ENCODE measurements at places on chromosomes 11 and 22.

DNA sequence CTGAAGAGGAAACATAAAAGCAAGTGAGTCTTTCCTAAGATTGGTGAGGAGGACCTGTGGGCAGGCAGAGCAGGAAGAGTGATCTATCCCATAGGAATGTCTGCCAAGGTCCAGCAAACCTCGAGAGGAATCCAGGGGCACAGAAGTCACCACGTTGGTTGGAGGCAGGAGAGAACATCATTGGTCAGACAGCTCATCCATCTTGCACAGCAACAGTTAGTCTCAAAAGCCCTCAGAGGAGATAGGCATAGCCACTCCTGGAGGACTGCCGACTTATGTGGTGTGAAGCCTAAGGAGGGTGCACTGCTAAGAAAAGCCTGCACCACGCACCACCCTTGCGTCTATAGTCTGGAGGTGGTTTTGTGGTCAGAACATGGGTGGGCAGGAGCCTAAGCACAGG lies 109.1 kb downstream of the RASSF10 start:
- no peak for DNase-seq

GRCh38 chr11:15828215-15828853 lies 528.0 kb downstream of the SOX6 start:
- no peak for DNase-seq

DNA sequence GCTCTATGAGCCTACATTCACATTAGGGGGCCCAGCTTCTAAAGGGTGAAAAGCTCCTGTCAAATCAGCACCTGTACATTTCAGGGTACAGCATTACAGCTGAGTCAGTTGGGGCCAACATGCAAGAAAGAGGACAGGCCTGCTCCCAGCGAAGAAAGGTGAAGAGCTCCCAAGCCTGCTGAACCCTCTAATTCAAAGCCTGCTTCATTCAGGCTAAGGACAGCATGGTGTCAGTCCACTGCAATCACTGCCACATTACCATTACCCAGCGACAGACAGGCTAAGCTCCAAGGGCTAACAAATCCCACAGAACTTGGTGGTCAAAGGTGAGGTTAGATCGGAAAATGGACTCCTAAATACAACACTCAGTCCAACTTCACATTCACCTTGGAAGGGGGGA lies 65.4 kb upstream of the CHRM4 start:
- no peak for DNase-seq

GRCh38 chr11:116059919-116060318 lies 555.7 kb upstream of the CADM1 start:
- no peak for DNase-seq

- DNase-seq = no peak
These were observed 91.7 kb downstream of the KCNQ1 start for GRCh38 chr11:2536440-2536989.

DNA sequence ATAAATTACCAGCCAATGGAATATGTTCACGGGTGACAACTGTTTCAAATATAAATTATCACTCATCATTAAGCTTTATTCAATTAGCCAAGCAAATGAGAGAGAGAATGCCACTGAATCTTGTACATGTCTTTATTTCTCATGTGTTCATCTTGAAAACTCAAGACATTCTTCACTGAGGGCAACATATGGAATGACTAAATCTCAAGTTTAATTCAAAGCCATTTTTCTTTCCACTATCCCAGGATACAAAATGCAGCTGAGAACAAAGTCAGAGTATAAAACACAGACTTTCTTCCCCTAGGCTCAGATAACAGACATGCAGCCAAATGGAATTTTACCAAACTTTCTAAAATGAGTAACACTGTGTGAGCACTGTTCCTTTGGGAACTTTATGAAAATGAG lies 12.1 kb upstream of the BBOX1 start:
- DNase-seq = no peak

GRCh38 chr11:62846177-62846576 lies 6.8 kb upstream of the WDR74 start:
- no peak for DNase-seq

DNA sequence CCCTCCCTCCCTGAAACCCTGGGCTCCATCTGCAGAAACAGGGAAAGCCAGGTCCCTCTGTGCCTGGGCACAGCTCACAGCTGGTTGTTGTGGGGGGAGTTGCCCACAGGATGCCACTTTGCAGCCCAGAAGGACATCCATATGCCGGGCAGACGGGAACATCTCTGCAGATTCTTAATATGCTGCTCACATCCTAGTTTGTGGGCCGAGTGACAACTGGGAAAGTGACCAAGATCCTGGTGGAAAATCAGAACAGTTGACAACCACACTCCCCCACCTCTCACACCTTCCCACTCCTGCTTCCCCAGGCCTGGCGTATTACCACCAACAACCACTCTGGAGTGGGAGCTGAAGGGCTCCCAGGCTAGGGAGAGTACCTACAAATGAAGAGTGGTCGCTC lies 7.3 kb upstream of the SCGB1A1 start:
- DNase-seq = no peak

GRCh38 chr11:10742460-10743208 lies 8.4 kb upstream of the CTR9 start:
- no peak for DNase-seq

- no peak for DNase-seq
These were observed 548.7 kb upstream of the CADM1 start for GRCh38 chr11:116052603-116053547.

DNA sequence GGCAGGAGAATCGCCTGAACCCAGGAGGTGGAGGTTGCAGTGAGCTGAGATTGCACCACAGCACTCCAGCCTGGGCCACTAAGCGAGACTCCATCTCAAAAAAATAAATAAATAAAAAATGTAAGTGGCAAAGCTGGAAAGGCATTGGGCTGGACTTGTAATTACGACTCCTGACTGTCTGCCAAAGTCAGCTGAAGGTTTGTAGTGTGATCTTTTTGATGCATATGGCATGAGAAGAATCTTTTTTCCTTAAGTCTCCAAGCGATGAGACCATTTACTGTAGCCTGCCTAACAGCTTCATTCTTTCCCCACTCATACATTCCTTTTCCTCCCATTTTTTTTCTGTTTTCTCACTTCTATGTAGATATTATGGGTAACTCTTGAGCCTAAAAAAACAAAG lies 24.8 kb downstream of the CTNND1 start:
- DNase-seq = no peak

DNA sequence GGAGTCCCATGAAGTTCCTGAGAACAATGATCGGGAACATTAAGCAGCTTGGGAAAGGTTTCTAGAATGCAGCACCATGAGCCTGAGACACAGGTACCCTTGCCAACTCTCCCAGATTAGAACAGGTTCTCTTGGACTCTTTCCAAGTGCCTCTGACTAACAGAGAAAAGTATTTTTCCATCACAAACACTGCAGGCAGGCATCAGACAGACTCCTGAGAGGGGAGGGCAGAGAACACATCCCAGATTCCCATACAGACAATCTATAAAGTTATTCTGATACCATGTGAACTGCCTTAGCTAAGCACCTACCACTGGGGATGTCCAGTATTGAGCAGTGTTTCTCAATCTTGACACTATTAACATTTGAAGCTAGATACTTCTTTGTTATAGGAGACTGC lies 27.3 kb downstream of the SERGEF start:
- no peak for DNase-seq

- DNase-seq = no peak
These were observed 6.9 kb downstream of the BCR start for GRCh38 chr22:23187211-23187610.

- no peak for DNase-seq
These were observed 404.6 kb downstream of the TBC1D22A start for GRCh38 chr22:47167056-47167455.

GRCh38 chr11:42812361-42812760 lies 499.4 kb upstream of the API5 start:
- no peak for DNase-seq

- DNase-seq = no peak
These were observed 5.6 kb downstream of the DDX10 start for GRCh38 chr11:108670451-108670850.

- DNase-seq = no peak
These were observed 34.1 kb downstream of the GRK3 start for GRCh38 chr22:25598609-25599008.

GRCh38 chr11:3164552-3165151 lies 458 bp downstream of the OSBPL5 start:
- DNase-seq = no peak

DNA sequence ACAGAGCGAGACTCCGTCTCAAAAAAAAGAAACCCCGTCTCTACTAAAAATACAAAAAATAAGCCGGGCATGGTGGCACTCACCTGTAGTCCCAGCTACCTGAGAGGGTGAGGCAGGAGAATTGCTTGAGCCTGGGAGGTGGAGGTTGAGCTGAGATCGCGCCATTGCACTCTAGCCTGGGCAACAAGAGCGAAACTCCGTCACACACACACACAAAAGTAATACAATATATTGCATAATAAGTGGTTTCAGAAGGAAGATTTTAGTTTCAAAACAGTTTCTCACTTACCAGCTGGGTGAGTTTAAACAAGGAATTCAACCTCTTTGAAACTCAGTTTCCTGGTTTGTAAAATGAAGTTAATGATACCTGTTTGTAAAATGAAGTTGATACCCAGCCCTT lies 32.7 kb upstream of the HTR3A start:
- no peak for DNase-seq

- no peak for DNase-seq
These were observed 3.3 kb upstream of the BCL9L start for GRCh38 chr11:118928870-118929500.

- DNase-seq = no peak
These were observed 64.8 kb downstream of the MIAT start for GRCh38 chr22:26722159-26722558.

- DNase-seq = no peak
These were observed 54.1 kb downstream of the GRIK4 start for GRCh38 chr11:120565466-120566155.

- DNase-seq = no peak
These were observed 37.6 kb upstream of the PARVG start for GRCh38 chr22:44143105-44143474.

GRCh38 chr11:35308157-35308556 lies 111.2 kb downstream of the SLC1A2 start:
- no peak for DNase-seq

DNA sequence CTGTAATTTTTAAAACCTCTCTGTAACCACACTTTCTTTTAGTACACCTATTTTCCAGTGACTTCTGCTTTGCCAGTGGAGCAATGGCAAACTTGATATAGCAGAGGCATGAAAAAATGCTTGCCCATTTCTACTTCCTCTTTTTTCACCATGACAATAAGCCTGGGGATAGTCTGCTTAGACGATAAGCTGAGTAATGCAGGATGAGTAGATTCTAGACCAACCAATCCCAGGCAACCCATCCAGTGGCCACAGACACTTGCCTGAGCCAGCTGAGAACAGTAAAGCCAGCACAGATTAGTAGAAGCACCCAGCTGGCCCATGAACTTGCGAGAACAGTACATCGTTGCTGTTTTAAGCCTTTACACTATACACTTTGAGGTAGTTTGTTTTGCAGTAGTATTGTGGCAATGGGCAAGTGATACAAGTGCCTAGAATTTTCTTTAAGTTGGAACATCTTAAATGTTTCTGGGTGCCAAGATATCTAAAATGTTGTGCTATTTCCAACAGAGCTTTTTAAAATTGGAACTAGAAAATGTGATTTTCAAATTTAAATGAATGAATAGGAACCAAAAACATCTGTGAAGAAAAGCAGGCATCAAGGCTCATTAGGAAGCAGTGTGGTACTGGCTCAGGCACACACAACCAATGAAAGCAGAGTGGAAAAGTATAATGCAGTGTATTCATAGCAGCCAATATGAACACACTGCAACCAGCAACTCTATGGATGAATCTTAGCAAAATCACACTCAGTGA lies 37.7 kb downstream of the DDI1 start:
- no peak for DNase-seq

- no peak for DNase-seq
These were observed 18.0 kb downstream of the TBC1D22A start for GRCh38 chr22:46780453-46780852.

DNA sequence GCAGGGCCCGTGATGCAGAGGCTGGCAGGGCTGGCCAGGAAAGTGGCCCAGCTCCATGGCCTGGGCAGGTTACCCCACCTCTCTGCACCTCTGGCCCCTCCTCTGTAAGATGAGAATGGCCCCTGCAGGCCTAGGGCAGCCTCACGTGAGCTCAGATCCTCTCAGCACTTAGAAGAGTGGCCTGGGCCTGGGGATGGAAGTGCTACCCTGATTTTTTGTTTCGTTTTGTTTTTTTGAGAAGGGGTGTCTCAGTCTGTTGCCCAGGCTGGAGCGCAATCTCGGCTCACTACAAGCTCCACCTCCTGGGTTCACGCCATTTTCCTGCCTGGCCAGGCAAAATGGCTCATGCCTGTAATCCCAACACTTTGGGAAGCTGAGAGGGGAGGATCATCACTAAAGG lies 982 bp downstream of the APOBEC3H start:
- no peak for DNase-seq

GRCh38 chr11:122398167-122398566 lies 257.4 kb upstream of the UBASH3B start:
- DNase-seq = no peak

DNA sequence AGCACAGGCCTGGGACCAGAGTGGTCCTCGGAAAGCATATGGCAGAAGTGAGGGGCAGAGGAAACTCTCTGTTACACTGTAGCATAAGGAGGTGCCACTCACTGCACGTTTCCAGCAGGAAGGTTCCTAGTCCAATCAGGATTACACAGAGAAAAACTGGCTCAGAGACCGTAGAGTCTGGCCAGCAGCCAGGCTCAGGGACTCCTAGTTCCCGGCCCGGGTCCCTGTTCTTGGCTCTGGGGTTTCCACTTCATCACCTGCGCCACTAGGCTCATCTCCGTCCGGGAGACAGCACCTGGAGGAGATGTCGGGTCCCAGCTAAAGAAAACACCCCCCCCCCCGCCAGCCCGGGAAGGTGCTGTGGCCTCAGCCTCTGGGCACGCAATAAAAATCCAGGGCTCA lies 1.1 kb downstream of the TTLL12 start:
- DNase-seq = no peak

GRCh38 chr22:39545386-39546365 lies 13.1 kb upstream of the RPS19BP1 start:
- peak; percentile 56 for DNase-seq

DNA sequence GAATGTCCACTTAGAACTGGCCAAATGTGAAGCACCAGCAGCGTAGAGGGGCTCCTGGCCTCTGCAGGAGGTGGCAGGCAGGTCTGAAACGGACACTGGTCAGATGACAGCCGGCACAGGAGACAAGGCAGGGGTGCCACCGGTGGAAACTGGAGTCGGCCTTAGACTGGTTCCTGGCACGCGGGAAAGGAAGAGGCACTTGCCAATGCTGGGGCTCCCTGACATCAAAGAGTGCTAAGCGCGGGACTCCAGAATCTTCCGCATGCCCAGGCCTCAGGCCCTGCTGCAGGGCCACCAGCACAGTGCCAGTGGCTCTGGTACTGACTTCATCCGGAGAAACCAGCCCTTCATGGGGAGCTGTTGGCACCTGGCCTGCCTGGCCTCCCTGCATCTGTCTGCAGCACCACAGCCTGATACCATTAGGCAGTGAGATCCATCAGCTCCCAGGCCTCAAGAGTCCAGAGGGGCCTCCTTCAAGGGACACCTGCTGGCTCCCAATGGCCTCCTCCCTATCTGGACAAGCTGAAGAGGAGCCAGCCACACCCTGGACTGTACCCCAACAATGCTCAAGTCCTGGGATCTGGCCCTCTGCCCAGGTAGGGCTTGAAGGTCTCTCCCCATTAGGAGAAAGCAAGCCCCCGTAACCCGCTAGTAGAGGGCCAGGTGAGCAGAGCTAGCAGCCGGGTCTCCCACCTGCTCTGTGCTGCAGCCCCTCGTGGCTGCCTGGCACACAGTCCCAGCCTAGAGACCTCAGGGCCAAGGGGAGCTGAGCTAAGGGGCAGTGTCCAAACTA lies 29.7 kb upstream of the GNB1L start:
- no peak for DNase-seq

- DNase-seq = no peak
These were observed 835 bp upstream of the ANO9 start for GRCh38 chr11:442611-443081.

GRCh38 chr11:46331282-46331984 lies 15.8 kb upstream of the DGKZ start:
- no peak for DNase-seq

Data from stimulated activated CD8-positive, alpha-beta memory T cell treated with anti-CD3 and anti-CD28 coated beads, Interleukin-2, amount 100 ng/mL, for 1 hour (primary cell).